ENCODE measurements at places on chromosomes 2 and 18.

DNA sequence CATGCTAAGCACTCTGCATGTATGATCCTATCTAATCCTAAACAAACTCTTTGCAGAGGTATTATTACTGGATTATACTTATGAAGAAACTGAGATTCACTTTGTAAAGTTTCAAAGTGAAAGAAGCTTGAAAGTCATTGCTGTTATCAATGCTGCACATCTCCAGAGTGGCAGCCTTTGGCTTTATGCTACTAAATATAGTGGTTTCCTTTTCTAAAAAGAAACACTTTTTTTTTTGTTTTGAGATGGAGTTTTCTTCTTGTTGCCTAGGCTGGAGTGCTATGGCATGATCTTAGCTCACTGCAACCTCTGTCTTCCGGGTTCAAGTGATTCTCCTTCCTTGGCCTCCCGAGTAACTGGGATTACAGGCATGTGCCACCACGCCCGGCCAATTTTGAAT lies 114.9 kb upstream of the RAB27B start:
- DNase-seq = no peak

- no peak for DNase-seq
These were observed 679.3 kb downstream of the NR4A2 start for GRCh38 chr2:155653176-155653575.

DNA sequence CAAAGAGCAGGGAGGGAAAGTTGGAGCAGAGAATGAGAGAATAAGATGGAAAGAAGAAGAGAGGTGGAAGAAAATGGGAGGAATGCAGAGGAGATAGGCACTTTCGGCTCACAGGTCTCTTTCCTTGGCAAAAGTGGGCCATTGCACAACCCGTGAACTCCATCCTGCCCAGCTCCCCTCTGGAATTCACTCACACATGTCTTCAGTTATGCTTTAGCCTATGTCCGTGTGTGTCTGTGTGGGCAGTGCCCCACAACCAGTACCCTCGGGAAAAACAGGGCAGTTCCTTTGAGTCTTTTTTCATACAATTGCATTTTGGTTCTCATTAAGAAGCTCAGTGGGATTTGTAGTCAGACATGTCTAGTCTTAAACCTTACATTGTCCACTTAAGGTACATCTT lies 34.5 kb downstream of the DTNA start:
- DNase-seq = no peak

- no peak for DNase-seq
These were observed 61.7 kb downstream of the BOLA3 start for GRCh38 chr2:74086021-74086420.

GRCh38 chr2:96669539-96670215 lies 27.1 kb downstream of the FER1L5 start:
- DNase-seq = no peak

DNA sequence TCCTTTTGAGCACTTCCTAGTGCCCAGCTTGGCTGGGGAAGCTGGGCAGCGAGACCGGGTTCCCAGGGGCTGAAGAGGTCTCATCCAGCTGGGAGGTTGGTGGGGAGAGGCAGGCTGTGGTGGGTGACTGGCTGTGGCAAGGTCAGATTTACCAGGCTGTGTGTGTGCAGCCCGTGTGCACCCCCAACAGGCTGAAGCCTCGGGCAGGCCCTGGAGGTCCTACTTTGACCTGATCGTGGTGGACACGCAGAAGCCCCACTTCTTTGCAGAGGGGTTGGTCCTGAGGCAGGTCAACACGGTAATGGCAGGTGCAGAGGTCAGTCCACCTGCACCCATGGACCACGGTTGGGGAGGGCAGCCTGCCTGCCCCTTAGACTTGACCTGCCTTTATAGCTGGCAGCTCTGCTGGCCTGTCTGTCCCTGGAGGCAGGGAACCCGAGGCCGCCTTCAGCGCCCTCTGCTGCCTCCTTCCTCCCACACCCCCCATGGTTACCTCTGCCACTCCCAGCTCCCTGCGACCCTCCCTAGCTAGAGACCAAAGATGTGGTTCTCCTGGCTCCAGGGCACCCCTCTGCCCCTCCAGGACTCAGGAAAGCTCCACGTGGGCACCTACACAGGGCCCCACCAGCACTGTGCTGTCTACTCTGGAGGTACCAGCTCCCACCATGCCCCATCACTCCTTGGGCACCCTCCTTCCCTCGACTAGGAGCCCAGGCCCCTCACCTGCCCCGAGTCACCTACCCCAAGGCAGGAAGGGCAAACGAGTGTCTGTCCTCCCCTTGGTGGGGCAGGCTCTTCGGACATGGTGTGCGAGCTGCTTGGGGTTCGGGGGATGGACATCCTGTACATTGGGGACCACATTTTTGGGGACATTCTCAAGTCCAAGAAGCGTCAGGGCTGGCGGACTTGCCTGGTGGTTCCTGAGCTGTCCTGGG lies 4.0 kb downstream of the NT5DC4 start:
- DNase-seq = no peak

- DNase-seq = no peak
These were observed 119.6 kb downstream of the SPOPL start for GRCh38 chr2:138621139-138621538.

GRCh38 chr2:188512456-188512855 lies 220.8 kb downstream of the GULP1 start:
- peak; percentile 52 for DNase-seq

DNA sequence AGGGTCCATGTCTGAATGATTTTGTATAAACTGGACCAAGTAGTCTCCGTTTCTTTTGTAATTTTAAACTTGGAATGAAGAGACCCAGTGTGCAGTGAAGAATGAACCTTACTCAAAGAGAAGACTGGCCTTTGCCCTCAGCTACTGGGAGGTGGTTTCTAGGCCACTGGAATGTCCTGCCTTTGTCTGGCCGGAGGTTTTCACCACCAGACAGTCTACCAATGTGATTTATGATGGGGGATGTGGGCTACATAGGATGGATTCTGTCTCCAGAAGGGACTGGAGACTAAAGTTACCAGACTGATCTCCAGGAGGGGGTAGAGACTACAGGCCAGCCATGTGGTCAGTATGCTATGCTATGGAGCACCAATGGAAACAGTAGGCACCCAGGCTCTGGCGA lies 42.8 kb upstream of the RAB31 start:
- no peak for DNase-seq

DNA sequence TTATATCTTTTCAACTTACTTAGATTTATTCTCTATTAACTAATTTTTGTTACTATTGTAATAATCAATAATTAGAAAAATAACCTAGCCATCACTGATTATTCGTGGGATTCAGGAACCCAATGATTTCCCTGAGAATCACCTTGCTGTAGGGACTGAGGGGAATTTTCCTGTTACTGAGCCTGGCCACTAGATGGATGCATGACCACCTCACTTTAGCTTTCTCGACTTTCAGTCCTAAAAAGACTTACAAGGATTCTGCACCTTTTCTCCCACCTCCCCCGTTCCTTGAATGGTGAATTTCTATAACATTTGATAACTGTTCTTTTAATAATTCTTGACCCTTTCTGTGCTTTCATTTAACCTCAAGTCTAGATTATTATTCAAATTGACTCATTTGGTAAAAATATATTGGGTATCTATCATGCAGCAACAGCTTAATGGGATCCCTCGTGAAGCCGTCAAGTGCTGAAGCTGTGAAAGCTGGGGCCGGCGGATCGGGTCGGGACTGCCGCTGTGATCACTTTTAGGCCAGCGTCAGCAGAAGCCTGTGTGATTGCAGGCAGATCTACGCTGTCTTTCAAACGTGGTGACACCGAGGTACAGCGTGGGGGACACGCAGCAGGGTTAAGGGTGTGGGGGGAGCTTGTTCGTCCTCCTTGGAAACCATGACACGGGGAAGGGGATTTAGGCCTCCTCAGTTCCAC lies 38.8 kb upstream of the TMEM18 start:
- DNase-seq = peak; percentile 59

DNA sequence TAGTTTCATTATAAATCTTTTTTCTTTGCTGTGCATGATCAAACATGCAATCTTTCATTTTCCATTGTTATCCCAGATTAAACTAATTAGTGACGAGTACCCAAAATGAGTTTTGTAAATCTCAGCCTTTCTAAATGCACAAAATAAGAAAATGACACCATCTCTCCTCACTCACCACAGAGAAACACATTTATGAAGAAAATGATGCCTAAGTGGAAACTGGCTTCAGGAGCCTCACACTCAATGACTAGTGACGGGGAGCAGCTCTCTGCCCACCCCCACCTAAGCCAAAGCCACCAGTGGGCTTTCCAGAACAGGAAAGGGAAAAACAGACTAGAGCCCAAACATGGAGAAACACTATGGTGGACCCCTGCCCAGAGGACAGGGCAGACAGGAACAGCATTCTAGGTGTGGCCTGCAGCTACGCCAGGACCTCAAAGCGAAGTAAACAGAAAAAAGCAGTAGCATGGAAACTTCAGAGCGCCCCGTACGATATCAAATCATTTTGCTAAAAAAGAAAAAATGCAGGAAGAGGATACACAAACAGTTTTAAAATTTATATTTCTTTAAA lies 113.5 kb downstream of the RBMS1 start:
- no peak for DNase-seq

DNA sequence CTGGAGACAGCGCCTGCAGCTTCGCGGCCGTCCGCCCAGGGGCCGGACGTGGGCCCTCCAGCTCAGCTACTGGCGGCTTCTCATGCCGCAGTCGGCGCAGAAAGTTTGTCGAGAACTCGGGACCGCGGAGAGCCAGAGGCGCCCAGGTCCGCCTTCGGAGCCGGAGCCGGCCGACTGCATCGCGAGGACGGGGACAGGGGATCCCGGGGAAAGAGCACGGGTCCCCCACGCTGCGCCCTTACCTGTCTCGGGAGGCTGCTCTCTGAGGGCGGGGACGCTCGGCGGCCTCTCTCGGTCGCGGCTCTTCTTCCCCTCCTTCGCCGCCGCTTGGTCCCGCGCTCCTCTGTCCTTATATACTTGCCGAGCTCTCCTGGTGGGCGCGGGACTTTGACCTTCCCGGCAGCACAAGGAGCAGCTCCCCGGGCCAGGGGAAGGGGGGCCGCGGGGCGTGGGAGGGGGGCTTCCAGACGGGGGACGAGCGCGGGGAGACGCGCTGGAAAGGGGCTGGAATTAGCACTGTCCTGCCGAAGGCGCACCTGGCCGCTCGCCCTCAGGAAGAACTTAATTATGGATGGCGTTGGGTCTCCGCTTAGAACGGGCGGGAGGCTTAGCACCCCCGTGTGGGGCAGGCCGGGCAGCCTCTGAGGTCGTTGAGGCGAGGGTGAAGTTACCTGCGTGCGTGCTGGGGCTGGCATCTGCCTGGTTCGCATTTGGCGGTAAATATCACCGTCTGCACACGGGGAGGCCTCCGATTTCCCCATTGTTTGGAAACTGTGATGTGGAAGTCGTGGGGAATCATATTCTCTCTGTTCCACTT lies at the start of gene POMC:
Gene POMC (minus strand): TSS at position 325 of the 817 bp plus-strand sequence. CDS start 3,808 bp downstream, outside the sequence.
- DNase-seq = no peak

GRCh38 chr18:31244771-31245394 lies 73.1 kb upstream of the DSG1 start:
- DNase-seq = peak; percentile 10

GRCh38 chr2:46812361-46813019 lies 103.1 kb downstream of the MCFD2 start:
- no peak for DNase-seq

GRCh38 chr18:30908381-30908780 lies 134.2 kb downstream of the DSC3 start:
- no peak for DNase-seq

GRCh38 chr2:100242891-100243619 lies 79.2 kb downstream of the LONRF2 start:
- DNase-seq = peak; percentile 31

DNA sequence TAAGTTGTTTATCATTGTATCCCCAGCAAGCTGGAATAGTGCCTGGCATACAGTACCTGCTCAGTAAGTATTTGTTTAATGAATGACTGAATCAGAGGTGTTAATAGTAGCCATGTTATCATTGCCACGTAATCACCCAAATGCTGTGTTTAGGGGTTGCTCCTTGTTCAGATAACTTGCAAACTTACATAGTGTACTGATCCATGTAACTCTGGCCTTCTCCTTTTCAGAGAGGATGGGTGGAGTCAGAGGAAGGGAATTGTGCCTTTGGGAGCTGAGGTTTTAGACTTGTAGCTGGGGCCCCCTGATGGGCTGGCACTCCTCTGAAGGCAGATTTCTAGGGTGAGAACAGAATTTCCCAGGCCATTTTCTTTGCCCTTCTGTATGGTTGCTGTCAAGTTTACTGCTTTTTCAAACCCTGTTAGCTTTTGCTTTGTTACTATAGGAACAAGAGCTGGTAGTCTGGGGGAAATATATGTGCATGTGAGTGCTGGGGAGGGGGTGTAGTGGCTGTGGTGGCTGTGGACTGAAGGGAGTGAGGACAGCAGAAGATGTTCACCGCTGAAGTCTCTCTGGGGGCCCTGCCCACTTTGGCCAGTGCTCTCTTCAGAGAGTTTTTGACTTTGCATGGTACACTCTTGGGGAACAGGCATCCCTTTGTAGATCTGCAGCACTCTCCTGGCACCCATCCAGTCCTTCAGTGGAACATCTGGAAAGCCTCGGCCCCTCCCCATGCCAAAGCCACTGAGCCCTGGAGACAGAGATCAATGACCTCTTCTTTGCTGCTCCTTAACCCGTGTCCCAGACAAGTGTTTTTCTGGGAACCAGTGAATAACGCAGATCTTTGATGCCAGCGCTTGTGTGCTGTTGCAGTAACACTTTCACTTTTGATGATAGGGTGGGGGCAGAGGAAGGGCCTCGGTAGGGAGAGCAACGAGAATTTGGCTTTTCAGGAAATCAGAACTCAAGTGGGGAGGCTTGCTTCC lies 209.0 kb downstream of the PRKCE start:
- DNase-seq = no peak

DNA sequence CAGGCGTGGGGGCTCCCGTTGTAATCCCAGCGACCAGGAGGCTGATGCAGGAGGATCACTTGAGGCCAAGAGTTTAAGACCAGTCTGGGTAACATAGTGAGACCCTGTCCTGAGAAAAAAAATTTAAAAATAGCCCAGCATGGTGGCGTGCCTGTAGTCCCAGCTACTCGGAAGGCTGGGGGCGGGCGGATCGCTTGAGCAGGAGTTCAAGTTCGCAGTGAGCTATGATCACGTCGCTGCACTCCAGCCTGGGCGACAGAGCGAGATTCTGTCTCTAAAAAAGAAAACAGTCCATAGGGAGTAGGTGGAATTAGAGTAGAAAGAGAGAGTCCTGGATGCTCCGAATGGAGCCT lies 325 bp upstream of the TTLL4 start:
- DNase-seq = no peak

- no peak for DNase-seq
These were observed 26.8 kb upstream of the E2F6 start for GRCh38 chr2:11492720-11493119.

DNA sequence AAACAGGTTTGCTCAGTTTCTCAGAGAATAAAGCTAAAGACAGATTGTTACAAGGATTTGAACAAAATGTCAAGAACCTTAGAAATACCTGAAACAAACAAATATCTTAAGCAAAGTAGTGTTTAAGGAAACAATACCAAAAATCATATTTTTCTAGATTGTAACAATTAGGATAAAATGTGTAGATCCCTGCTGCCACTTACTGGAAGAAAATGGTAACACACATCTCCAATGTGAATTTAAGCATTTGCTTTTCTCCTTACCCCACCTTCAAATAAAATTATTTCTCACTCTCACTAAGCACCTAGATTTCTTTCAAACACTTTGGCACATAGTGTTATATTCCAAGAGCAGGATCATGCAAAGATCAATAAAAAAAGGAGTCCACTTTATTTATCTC lies 34.9 kb downstream of the SUCLG1 start:
- DNase-seq = peak; percentile 15

- no peak for DNase-seq
These were observed 118.1 kb upstream of the CXCR4 start for GRCh38 chr2:136236019-136236418.

- no peak for DNase-seq
These were observed 559.5 kb downstream of the PIK3C3 start for GRCh38 chr18:42514512-42514911.

GRCh38 chr2:101766871-101767739 lies 69.6 kb downstream of the MAP4K4 start:
- DNase-seq = no peak

Measured in spinal cord (tissue), 10 donors.